Endothelial cell (in vitro differentiated cells): ENCODE measurements at places on chromosomes 6 and 20.

GRCh38 chr6:7593229-7593628 lies 3.2 kb downstream of the SNRNP48 start:
- no peak overlapping the region for H3K4me3 ChIP-seq
- H3K36me3 ChIP-seq = peaks cover 7% of the 10 kb centered on the region
- peaks cover 20% of the 10 kb centered on the region for H3K4me1 ChIP-seq

GRCh38 chr6:39263303-39264037 lies 34.2 kb upstream of the KCNK5 start:
- peaks cover 5% of the 10 kb centered on the region for H3K27me3 ChIP-seq
- no peaks in the 10 kb centered on the region for H3K4me1 ChIP-seq
- no peaks in the 10 kb centered on the region for H3K36me3 ChIP-seq
- no peak for DNase-seq
- no peak overlapping the region for H3K4me3 ChIP-seq

DNA sequence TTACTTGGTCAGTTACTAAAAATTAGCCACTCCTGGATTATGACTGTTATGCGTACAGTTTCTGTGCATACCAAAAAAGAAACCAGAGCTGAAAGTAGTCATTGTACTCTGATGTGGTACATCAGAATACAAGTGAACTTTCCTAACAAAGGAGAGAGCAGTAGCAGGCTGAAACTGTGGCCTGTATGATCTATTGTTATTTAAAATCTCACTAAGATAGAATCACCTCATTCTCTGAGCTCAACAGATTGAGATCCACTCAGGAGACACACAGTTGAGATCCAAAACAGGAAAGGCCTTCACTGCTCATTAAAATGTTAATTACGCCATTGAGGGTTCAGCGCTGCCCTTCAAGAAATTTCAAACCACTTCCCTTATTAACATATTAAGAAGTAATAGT lies 576.4 kb downstream of the LMBRD1 start:
- H3K27ac ChIP-seq = no peak overlapping the region
- H3K27me3 ChIP-seq = no peaks in the 10 kb centered on the region
- H3K4me1 ChIP-seq = no peaks in the 10 kb centered on the region
- H3K4me3 ChIP-seq = no peak overlapping the region
- no peak for DNase-seq
- no peaks in the 10 kb centered on the region for H3K36me3 ChIP-seq

- no peak overlapping the region for H3K4me3 ChIP-seq
- no peak overlapping the region for H3K27ac ChIP-seq
- no peaks in the 10 kb centered on the region for H3K36me3 ChIP-seq
- no peak for DNase-seq
- peaks cover 14% of the 10 kb centered on the region for H3K4me1 ChIP-seq
These were observed 224.3 kb downstream of the ANKRD60 start for GRCh38 chr20:58004146-58004545.

DNA sequence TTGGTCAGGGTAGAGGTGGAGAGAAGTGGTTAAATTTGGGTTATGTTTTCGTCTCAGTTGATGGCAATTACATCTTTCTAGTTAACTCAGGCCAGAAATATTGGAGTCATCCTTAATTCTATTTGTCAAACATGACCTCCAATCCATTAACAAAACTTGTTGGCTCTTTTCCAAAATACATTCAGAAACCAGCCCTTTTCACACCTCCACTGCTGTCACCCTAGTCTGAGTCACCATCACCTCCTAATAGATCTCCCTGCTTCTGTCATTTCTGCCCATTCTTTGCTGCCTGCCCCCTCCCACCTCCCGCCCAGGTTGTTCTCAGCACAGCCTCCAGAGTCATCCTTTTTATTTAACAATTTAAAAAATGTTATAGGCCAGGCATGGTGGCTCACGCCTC lies 3.0 kb upstream of the ABCF1 start:
- H3K36me3 ChIP-seq = peaks cover 11% of the 10 kb centered on the region
- no peak overlapping the region for H3K27ac ChIP-seq
- H3K4me1 ChIP-seq = peaks cover 37% of the 10 kb centered on the region
- peaks cover 17% of the 10 kb centered on the region for H3K27me3 ChIP-seq

DNA sequence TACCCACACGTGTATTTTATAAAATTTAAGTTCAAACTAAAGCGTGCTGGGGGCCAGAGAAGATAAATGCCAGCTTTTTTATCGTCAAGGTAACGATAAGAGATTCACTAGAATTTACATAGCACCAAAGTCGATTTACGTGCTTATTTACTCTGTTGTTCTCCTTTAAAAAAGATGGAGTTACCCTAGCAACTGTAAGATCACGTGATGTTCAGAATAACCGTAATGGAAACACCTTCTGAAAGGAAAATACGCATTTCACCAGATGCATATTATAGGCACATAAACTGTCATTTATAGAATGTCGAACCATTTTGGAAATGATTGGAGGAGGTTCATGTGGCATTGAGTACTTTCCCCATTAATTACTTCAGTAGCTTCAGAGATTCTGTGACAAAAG lies 207.6 kb downstream of the TSHZ2 start:
- no peaks in the 10 kb centered on the region for H3K36me3 ChIP-seq
- H3K27ac ChIP-seq = no peak overlapping the region
- H3K27me3 ChIP-seq = peaks cover 1% of the 10 kb centered on the region
- no peak for DNase-seq
- peaks cover 21% of the 10 kb centered on the region for H3K4me1 ChIP-seq
- H3K4me3 ChIP-seq = no peak overlapping the region

DNA sequence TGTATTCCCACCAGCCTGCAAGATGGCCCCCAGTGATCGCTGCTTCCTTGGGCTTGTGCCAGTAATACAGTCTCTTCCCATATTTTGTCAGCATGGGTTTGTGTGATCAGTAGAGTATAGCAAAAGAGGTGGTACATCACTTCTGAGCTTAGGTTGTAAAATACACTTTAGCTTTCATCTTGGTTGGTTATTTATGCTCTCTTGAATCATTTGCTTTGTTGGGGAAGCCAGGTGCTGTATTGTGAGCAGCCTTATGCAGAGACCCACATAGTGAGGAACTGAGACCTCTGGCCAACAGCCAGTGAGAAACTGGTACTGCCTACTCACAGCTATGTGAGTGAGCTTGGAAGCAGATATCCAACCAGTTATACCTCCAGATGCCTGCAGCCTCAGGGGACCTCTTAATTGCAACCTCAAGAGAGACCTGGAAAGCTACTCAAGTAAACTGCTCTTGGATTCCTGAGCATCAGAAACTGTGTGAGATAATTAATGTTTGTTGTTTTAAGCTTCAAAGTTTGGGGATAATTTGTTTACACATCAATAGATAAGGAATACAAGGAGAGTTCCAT lies 229.3 kb downstream of the FARS2 start:
- no peak overlapping the region for H3K27ac ChIP-seq
- no peak for DNase-seq
- no peak overlapping the region for H3K4me3 ChIP-seq
- no peaks in the 10 kb centered on the region for H3K36me3 ChIP-seq
- H3K27me3 ChIP-seq = peaks cover 2% of the 10 kb centered on the region

GRCh38 chr20:25238319-25239037 lies 9.4 kb upstream of the PYGB start:
- no peaks in the 10 kb centered on the region for H3K36me3 ChIP-seq
- no peak for DNase-seq
- no peak overlapping the region for H3K27ac ChIP-seq
- no peak overlapping the region for H3K4me3 ChIP-seq
- peaks cover 6% of the 10 kb centered on the region for H3K4me1 ChIP-seq

- no peak for DNase-seq
- no peak overlapping the region for H3K27ac ChIP-seq
- peaks cover under 1% of the 10 kb centered on the region for H3K4me1 ChIP-seq
- H3K27me3 ChIP-seq = no peaks in the 10 kb centered on the region
These were observed 81.5 kb downstream of the RREB1 start for GRCh38 chr6:7189101-7189758.
